ENCODE measurements at places on chromosomes 11 and 22.

DNA sequence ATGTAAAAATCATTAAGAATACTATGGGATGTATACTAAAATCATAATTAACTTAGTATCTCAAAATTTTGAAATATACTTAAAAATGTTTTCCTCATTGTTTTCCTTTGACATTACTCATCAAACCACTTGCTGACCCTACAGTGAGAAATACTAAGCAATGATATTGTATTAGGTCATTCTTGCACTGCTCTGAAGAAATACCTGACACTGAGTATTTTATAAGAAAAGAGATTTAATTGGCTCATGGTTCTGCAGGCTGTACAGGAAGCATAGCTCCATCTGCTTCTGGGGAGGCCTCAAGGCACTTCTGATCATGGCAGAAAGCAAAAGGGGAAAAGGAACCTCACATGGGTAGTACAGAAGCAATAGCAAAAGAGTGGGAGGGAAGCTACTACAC is 950.9 kb upstream of the CHORDC1 start:
- peak; percentile 56 for DNase-seq

GRCh38 chr11:93481696-93482095 is 61.5 kb downstream of the SMCO4 start:
- DNase-seq = no peak

GRCh38 chr11:125348674-125349309 is 147.3 kb downstream of the FEZ1 start:
- peak; percentile 28 for DNase-seq

- DNase-seq = no peak
These were observed 678 bp downstream of the CD248 start for GRCh38 chr11:66315921-66316811.

- no peak for DNase-seq
These were observed 5.2 kb downstream of the NUMA1 start for GRCh38 chr11:72075109-72075508.

DNA sequence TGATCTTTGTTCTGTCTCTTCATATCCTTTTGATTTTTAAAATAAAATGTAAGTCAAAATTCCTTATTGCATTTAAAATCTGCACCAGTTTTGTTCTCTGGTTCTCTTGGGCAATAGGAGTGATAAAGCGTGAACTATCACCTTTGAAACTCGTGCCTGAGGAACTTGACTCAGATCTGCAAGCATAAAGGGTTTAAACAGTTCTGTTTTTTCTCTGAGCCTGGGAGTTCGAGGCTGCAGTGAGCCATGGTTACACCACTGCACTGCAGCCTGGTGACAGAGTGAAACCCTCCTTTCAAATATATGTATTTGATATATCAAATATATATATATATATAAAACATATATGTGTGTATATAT is 38.9 kb upstream of the CLMP start:
- DNase-seq = no peak

DNA sequence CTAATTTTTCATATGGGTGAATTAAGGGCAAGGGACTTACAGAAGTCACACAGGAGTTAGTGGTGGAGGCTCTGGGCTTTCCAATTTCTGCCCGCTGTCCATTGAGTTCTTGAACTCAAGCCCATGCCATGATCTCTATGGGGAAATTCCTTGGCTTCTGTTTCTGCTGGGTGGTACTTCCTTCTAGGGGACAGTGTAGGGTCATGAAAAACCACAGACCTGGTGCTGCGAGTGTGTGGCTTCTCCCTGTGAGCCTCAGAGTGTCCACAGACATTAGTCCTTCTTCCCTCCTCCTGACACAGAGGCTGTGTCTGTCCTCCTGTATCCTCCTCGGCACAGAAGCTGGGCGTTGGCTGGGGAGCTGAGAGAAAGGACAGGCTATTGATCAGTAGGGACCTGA is 6.3 kb upstream of the SEZ6L start:
- no peak for DNase-seq

GRCh38 chr22:19732403-19733113 is 9.2 kb downstream of the GP1BB start:
- DNase-seq = no peak

GRCh38 chr11:58622344-58622743 is at the start of gene CNTF:
Gene CNTF (plus strand): TSS chr11:58622665. CDS start chr11:58622753, 88 bp downstream.
- peak; percentile 12 for DNase-seq

- no peak for DNase-seq
These were observed 17.2 kb upstream of the KLHL35 start for GRCh38 chr11:75450236-75450635.

GRCh38 chr11:126440792-126441514 is 85.5 kb downstream of the ST3GAL4 start:
- DNase-seq = peak; percentile 67

DNA sequence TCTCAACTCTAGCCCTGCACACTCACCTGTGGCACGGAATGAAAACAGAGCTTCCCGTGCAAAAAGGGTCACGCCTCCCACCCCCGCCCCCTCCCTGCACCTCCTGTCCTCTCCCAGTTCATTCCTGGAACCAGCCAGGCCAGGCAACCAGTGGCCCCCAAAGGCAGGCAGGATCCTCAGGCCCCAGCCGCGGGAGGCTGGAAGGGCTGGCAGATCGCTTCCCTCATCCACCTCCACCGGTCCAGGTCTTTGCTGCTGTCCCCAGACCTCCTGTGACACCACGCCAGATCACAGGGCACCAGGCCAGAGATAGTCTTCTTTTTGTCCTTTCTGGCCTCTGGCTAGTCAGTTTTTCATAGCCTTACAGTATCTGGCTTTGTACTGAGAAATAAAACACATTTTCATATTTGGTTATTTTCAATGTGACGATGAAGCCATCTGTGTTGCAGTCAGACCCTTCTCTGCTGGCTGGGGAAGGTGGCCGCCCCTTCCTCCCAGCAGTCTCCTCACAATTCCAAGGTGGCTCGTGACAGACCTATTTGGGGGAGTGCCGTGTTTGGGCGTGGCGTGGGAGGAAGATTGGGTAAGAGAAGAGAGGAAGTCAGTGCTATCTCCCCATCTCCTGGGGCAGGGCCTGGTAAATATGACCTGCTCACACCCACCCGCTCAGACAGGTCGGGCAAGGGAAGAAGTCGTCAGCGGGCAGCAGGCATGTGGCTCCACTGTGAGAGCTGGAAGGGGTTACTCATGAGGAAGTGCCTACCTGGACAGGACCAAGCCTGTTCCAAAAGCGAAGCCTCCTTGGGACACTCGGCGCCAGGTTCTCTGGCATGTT is 9.1 kb downstream of the SSH3 start:
- no peak for DNase-seq

- DNase-seq = peak; percentile 25
These were observed 12.5 kb downstream of the RBM4 start for GRCh38 chr11:66651016-66651415.

DNA sequence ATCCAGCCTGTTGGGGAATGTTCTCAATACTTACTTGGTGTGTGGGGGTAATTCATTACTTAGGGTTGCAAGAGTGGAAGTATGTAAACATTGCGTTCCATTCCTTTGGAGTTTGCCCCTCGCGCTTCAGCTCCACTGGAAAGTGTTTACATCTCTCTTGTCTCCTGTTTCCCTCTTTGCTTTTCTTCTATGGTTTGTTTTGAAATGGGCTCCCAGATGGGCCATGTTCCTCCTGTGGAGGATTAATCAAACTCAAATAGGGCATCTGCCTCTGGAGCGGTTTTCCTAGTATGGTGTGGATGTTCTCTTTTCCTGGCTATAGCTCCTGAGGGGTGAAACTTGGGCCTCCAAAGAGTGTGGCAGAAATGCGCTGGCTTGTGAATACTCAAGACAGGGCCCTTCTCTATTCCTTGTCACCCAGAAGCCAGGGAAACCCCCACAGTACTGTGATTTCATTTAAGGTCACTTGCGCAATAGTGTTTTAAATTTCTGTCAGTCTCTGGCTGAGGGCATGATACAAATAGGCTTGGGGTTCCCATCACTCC is 51.9 kb downstream of the CD44 start:
- DNase-seq = no peak

DNA sequence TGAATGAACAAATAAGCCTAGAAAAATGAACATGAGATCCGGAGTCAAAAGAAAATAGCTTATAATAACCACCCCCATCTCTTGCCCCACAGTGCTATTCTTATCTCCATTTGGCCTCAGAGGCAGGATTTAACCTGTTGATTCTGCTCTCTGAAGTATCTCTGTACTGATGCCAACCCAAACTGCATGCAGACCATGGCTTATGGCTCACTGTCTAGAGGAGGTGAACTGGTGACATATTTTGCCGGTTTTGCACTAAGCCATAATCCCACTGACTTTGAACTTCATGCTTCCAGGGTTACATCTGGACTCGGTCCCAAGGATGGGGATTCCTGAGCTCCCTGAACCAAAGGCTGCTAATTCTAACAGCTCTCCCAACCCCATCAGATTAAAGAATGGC is 397.1 kb downstream of the TENM4 start:
- DNase-seq = no peak

DNA sequence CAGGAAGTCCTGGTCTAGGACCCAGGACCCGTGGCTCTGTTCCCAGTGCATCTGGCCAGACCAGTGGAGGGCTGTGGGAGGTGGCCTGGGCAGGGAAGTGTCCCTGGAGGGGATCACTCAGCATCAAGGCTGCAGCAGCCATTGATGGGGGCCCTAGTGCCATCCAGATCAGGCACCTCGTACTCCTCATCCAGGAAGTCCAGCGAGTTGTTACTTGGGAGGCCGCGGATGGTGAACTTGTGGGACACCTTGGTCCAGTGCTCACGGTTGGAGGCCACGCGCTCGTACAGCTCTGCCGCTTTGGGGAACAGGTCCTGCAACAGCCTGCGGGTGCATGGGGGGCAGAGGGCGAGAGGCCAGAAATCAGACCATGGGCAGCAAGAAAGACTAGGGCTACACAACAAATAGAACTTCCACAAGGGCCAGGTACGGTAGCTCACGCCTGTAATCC is 96.9 kb downstream of the PDE2A start:
- no peak for DNase-seq

DNA sequence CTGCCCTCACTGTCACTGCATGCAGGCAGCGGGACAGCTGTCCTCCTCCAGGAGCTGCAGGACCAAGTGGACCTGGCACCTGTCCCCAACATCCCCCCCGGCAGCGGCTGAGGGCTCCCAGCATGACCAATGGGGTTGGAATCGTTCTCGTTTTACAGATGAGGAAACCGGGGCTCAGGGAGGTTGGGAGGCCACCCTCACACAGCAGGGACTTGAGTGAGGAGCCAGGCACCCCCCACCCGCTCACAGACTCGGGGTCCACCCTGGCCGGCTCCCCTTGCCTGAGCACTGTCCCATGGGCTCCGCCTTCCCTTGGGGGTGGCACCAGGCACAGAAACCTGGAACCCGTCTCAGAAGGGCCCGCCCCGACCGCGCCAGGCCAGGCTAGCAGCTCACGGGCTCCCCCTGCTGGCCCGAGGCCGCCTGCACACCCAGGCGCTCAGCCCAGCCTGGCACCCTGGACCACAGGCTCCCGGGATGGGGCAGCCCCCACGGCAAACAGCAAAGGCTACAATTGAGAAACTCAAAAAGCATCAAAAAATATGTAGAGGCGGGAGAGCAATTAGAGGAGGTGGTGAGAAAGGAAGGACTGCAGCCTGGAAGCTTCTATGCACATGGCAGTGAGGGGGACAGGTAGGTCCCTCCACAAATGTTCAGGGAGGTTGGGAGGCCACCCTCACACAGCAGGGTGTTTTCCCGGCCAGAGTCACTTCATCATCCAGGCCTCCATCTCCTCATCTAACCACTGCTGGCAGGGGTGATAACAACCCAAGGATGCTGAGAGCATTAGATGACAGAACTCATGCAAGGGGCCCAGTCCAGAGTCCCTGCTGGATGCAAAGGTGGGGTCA is 12.8 kb downstream of the MACROD1 start:
- peak; percentile 17 for DNase-seq

DNA sequence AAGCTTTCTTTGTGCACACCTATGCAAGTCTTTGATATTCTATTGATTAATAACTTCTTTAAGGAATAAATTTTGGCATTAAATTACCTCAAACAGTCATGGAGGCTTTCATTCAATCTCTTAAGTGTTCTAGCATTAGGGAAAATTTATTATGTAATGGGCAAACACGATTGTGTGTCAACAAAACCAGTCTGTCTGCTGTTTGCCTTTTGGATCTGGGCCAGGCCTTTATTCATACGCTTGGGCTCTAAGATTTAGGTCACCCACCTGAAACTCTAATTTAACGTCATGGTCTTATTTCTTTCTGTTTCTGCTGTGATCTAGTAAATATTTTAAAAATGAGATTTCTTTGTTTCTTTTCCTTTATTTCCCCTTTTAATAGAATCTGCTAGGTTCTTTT is 1270.6 kb downstream of the LRRC4C start:
- DNase-seq = no peak

DNA sequence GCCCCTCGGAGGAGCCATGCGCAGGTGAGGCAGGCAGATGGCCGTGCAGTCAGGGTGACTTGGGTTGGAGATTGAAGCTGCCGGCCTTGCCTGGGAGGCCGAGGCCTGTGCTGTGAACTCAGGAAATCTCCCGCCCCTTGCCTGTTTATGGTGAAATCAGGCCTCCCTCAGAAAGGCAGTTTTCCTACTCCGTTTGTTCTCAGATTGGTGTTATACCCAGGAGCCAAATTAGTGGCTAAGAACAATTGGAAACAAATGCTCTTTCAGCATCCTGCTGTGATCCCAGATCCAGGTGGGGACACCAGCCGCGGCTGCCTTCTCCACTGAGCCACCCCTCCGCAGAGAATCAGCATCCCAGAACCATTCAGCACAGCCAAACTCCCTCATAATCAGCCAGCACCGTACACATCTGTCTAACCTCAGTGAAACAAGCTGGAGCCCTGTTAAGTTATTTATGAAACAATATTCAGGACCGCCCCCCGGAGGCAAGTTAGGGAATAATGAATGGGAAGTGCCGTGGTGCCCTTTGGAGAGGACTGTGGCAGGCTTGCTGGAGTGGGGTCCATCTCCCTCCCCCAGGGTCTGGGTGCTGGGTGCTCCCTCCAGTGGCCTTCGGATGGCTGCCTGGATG is 60.0 kb downstream of the PKNOX2 start:
- no peak for DNase-seq

DNA sequence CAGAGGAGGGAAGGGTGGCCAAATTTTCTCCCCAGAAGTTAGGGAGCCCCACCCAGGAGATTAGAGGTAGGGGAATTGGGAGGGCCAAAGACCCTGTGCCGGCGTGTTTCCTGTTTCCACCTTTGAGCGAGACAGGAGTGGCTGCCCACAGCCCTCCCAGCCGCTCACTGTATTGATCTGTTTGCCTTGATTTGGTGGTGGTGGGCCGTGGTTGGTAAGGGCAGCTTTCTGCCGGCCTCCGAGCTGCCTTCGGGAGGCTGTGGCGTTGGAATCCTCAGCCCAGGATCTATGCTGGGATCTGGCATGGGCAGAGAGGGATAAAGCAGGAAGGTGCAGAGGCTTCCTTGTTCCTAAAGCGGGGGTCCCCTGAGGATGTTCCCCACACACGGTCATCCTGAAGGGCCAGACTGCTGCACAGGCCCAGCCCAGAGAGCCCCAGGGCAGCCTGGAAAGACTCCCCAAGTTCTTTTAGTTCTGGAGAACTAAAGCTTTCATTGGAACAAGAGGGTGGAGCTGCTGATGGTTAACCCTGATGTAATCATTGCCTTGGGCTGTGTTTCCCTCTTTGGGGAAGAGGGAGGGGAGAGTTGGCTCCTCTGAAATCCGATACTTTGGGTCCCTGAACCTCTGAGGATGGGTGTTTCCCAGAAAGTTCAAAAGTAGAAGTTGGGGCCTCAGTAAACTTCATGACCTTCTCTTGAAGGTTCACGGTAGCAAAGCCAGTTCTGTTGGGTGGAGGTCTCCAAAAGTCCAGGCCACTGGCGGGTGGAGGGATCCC is 7.2 kb downstream of the FAM83F start:
- no peak for DNase-seq
